ENCODE measurements at places on chromosomes 7 and 10.

- H3K4me3 ChIP-seq, result no peak overlapping the region
- H3K36me3 ChIP-seq, result no peaks in the 10 kb centered on the region
- no peaks in the 10 kb centered on the region for H3K27me3 ChIP-seq
Measured at GRCh38 chr10:7318836-7319235, 92.0 kb downstream of the SFMBT2 start.

DNA sequence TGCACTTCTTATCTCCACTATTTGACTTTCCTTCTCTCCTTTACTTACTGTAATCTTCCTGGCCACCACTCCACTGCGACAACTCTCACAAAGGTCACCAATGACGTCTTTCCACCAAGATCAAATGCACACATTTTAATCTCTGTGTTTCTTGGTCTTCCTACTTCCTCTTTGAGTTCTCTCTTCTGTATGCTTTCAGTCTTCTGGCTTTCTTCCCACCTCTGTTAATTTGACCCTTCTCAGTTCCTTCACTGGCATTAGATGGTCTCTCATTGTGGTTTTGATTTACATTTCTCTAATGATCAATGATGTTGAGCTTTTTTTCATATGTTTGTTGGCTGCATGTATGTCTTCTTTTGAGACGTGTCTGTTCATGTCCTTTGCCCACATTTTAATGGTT is 31.9 kb downstream of the FAM107B start:
- DNase-seq, result no peak
- no peaks in the 10 kb centered on the region for H3K4me1 ChIP-seq
- no peaks in the 10 kb centered on the region for H3K27me3 ChIP-seq
- no peak overlapping the region for H3K27ac ChIP-seq
- no peaks in the 10 kb centered on the region for H3K36me3 ChIP-seq

- H3K36me3 ChIP-seq, result no peaks in the 10 kb centered on the region
- H3K4me1 ChIP-seq, result peaks cover 8% of the 10 kb centered on the region
Measured at GRCh38 chr10:12235116-12235694, 39.2 kb downstream of the CDC123 start.

DNA sequence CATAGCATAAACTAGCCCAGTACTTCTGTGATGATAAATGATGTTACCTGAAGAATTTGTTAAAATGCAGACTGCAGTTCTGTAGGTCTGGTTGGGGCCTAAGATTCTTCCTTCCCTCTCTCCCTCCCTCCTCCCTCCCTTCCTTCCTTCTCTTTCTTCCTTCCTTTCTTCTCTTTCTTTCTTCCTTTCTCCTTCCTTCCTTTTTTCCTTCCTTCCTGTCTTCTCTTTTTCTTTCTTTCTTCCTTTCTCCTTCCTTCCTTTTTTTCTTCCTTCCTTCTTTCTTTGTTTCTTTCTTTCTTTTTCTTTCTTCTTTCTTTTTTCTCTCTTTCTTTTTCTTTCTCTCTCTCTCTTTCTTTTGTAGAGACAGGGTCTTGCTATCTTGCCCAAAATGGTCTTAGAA is 3.7 kb upstream of the SLC25A28 start:
- peaks cover 6% of the 10 kb centered on the region for H3K4me1 ChIP-seq
- H3K27ac ChIP-seq, result no peak overlapping the region
- no peaks in the 10 kb centered on the region for H3K27me3 ChIP-seq
- H3K36me3 ChIP-seq, result no peaks in the 10 kb centered on the region

GRCh38 chr7:139355320-139355719 is 4.4 kb upstream of the LUC7L2 start:
- no peaks in the 10 kb centered on the region for H3K36me3 ChIP-seq
- no peaks in the 10 kb centered on the region for H3K27me3 ChIP-seq
- no peak overlapping the region for H3K27ac ChIP-seq
- DNase-seq, result no peak
- H3K4me3 ChIP-seq, result no peak overlapping the region

- DNase-seq, result no peak
- no peaks in the 10 kb centered on the region for H3K4me1 ChIP-seq
- H3K36me3 ChIP-seq, result no peaks in the 10 kb centered on the region
- H3K27ac ChIP-seq, result no peak overlapping the region
Measured at GRCh38 chr7:81114633-81115032, 195.8 kb upstream of the SEMA3C start.

GRCh38 chr10:118458957-118459641 is 117.0 kb upstream of the FAM204A start:
- no peak for DNase-seq
- no peak overlapping the region for H3K4me3 ChIP-seq
- no peaks in the 10 kb centered on the region for H3K27me3 ChIP-seq
- H3K27ac ChIP-seq, result no peak overlapping the region

GRCh38 chr10:132681858-132682755 is 103.8 kb downstream of the NKX6-2 start:
- no peak overlapping the region for H3K27ac ChIP-seq
- no peaks in the 10 kb centered on the region for H3K27me3 ChIP-seq

DNA sequence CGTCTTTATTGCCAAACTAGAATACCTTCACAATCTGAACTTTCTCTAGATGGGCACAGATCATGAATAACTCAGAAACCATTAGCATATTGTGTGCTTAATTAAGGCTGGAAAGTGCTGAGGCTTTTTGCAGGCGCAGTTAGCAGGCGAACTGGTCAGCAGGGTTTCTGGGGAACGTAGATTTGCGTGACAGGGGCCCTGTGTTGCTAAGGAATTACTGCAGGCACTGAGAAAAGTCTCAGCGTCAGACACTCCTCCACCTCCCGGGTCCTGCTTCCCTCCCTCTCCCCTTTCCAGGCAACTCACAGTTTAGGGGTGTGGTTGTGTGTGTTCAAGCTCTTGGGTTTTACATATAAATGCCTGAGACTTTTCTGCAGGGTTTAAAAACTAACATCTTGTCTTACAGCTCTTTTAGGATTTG is 2.2 kb downstream of the MAP3K8 start:
- DNase-seq, result no peak
- H3K4me3 ChIP-seq, result peak overlapping the region; percentile 81
- no peaks in the 10 kb centered on the region for H3K36me3 ChIP-seq
- peaks cover 20% of the 10 kb centered on the region for H3K4me1 ChIP-seq
- H3K27ac ChIP-seq, result peak overlapping the region; percentile 99

DNA sequence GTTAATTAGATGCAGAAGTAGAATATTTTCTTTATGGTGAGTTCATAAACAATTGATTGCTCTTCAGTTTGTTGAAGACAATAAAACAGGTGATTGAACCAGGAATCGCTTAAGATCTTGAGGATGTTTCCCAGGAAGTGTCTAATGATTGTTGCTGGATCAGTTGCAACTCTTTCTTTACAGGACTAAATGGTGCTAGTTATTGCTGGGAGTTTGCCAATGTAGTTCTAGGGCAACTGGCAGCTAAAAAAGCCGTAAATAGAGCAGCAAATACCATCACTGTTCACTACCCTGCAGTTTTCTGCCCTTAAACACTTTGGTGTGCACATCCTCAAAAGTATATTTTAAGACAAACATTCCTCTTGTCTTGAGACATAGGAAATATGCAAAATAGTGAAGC is 119.2 kb upstream of the ANK3 start:
- DNase-seq, result no peak
- no peak overlapping the region for H3K27ac ChIP-seq
- H3K4me3 ChIP-seq, result no peak overlapping the region
- H3K36me3 ChIP-seq, result no peaks in the 10 kb centered on the region
- no peaks in the 10 kb centered on the region for H3K27me3 ChIP-seq

DNA sequence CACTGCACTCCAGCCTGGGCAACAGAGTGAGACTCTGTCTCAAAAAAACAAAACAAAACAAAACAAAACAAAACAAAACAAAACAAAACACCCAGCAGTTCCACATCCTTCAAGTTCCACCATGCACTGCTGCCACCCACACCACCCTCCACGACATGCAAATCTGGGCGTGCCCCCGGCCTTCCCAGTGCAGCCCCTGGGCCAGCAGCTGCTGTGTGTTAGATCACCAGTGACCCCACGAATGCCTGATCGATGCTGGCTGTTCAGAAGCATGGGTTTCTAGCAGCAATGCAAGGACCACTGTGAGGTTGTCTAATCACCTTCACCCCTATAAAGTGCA is 36.3 kb downstream of the ELFN1 start:
- no peaks in the 10 kb centered on the region for H3K36me3 ChIP-seq
- peaks cover 13% of the 10 kb centered on the region for H3K4me1 ChIP-seq
- peak; percentile 44 for DNase-seq

GRCh38 chr10:4535521-4535920 is 290.5 kb upstream of the AKR1E2 start:
- H3K27ac ChIP-seq, result no peak overlapping the region
- DNase-seq, result no peak
- no peaks in the 10 kb centered on the region for H3K4me1 ChIP-seq
- no peaks in the 10 kb centered on the region for H3K36me3 ChIP-seq
- no peak overlapping the region for H3K4me3 ChIP-seq
- no peaks in the 10 kb centered on the region for H3K27me3 ChIP-seq

GRCh38 chr10:124668517-124669051 is 75.6 kb downstream of the FAM53B start:
- H3K27ac ChIP-seq, result no peak overlapping the region
- no peaks in the 10 kb centered on the region for H3K4me1 ChIP-seq
- no peak for DNase-seq
- H3K27me3 ChIP-seq, result no peaks in the 10 kb centered on the region
- H3K4me3 ChIP-seq, result no peak overlapping the region
- no peaks in the 10 kb centered on the region for H3K36me3 ChIP-seq

DNA sequence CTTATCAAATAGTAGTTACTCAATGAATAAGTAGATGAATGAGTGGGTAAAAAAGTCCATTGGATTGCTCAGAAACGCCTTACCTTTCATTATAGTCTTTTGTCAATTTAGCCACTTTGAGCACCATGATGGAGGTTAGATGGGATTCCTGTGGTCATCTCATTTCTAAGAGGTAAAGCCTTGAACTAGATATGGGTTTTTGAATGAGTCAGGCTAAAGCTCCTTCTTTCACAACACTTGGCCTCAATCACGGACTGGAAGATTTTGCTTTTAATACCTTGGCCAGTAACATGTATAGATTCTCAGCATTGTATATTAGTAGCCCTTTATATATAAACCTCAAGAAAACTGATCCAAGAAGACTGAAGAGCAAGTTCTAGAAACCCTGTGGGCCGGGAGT is 99.7 kb upstream of the CCDC6 start:
- no peak overlapping the region for H3K27ac ChIP-seq
- no peak overlapping the region for H3K4me3 ChIP-seq
- H3K27me3 ChIP-seq, result no peaks in the 10 kb centered on the region
- no peaks in the 10 kb centered on the region for H3K36me3 ChIP-seq
- no peak for DNase-seq
